T-cell (primary cell): ENCODE measurements at places on chromosomes 5 and 9.

DNA sequence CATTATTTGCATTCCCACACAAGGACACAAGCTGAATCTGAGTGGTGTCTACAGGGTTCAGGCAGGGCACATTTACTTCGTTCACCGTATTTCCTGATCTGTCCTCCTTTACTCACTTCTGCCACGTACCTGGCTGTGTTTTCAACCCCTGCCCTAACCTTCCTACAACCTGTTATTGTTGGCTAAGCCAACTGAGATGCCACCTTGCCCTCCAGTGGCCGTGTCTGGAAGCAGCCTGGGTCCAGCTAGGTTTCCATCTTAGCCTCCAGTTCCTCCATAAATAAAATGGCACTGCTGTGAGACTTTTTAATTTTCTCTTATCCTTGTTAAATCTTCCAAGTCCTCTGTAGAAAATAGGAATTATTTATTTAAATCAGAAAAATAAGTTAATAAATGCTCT, 64.8 kb downstream of the ATP10B start:
- H3K27me3 ChIP-seq: no peaks in the 10 kb centered on the region
- H3K36me3 ChIP-seq: no peaks in the 10 kb centered on the region
- H3K4me3 ChIP-seq: no peak overlapping the region
- H3K27ac ChIP-seq: no peak overlapping the region
- H3K4me1 ChIP-seq: no peaks in the 10 kb centered on the region

GRCh38 chr5:10216107-10216506, 33.6 kb downstream of the ATPSCKMT start:
- no peak overlapping the region for H3K27ac ChIP-seq
- H3K36me3 ChIP-seq: no peaks in the 10 kb centered on the region
- no peaks in the 10 kb centered on the region for H3K4me1 ChIP-seq
- DNase-seq: no peak

DNA sequence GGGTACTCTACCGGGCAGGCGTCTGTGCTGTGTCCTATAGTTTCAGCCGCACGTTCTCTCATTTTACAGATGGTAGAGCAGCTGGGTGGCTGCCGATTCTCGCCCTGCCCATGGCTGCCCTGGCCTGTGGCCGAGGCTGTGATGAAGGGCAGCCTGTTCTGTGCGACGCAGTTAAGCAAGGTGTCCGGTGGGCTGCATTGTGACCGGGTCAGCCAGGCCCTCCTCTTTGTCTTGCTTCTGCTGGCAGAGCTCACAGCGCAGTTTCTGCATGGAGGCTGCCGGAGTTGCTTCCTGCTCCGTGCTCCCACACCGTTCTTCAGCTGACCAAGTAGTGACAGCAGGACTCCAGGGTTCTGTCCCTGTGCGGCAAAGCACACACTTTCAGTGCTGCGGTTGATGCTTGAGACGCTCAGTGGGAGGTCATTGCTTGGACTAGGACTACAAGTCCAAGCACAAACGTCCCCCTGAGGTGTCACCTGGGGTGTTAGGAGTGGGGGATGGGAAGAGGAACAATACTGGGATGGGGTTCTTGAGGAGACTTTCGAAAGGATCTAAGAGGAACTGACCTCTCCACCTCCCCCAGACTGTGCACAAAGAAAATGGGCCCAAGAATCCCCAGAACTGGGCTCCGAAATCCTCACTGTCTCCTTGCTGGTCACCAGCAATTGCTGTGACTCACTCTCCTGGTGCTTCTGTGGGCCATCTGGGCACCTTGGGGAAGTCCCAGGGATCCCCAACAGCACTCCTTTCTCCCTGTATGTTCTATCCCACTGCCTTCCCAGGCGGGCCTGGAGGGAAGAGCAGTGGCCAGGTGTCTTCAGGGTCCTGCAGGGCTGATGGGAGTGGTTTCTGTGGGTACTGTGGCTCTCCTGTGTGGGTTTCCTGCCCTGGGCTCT, 58.2 kb downstream of the GADD45G start:
- DNase-seq: no peak
- H3K4me1 ChIP-seq: no peaks in the 10 kb centered on the region
- H3K4me3 ChIP-seq: no peak overlapping the region
- H3K27ac ChIP-seq: no peak overlapping the region
- H3K36me3 ChIP-seq: no peaks in the 10 kb centered on the region
- H3K27me3 ChIP-seq: no peaks in the 10 kb centered on the region

DNA sequence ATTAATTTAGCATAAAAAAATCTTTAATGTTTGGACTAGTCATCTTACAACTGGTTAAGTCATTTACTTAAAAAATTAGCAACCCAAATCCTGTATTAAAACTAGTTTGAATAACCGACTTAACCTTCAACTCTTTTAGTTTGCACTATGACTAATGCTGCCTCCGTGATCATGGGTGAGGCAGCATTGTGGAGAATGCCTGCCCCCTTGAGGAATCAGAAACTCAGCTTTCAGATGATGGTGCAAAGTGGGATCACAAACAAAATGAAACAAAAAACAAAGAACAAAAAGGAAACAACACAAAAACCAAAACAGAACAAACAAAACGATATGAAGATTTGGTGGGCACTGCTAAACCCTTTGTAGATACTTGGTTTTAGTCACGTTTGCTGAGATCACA, 127.0 kb upstream of the PALM2AKAP2 start:
- H3K27ac ChIP-seq: no peak overlapping the region
- no peaks in the 10 kb centered on the region for H3K4me1 ChIP-seq
- no peak overlapping the region for H3K4me3 ChIP-seq
- H3K36me3 ChIP-seq: no peaks in the 10 kb centered on the region
- H3K27me3 ChIP-seq: no peaks in the 10 kb centered on the region

DNA sequence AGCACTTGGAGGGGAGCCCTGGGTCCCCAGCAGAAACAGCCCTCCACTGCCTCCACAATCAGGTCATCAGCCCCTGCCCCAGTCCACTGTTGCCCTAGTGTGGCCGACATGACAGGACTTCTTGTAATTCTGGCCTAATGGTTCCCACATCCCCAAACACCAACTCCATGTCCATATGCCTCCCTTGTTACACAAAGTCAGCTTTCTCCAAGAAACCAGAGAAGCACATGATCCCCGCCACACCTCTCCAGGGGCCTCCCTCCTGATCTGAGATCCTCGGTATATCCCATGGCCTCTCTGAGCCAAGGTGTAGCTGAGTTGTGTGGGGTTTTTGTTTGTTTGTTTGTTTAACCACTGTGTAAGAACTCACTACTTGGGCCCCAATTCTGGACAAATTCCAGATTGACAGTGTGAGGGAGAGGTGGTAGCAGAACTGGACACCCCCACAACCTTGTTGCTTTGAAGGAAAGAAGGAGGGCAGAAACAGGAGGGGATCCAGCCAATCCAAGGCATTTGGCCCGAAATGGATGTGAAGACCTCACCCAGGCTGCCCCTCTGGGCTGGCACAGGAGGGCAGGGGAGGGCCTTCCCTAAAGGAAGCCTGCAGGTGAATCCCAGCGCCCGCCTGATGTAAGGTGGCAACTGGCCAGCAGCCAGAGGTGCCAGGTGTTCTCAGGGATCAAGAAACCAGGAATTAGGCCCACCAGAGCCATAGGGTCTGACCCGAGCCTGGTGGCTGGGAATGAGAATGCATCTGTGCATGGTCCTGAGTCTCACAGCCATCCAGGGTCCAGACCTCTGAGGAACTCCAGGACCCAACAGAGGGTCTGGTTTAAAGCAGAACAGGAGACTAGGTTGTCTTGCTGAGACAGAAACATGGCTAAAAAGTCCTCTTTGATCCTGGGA, 13.4 kb downstream of the IRF1 start:
- peaks cover 96% of the 10 kb centered on the region for H3K4me1 ChIP-seq
- H3K4me3 ChIP-seq: no peak overlapping the region
